ENCODE measurements at places on chromosomes 2 and 18.

DNA sequence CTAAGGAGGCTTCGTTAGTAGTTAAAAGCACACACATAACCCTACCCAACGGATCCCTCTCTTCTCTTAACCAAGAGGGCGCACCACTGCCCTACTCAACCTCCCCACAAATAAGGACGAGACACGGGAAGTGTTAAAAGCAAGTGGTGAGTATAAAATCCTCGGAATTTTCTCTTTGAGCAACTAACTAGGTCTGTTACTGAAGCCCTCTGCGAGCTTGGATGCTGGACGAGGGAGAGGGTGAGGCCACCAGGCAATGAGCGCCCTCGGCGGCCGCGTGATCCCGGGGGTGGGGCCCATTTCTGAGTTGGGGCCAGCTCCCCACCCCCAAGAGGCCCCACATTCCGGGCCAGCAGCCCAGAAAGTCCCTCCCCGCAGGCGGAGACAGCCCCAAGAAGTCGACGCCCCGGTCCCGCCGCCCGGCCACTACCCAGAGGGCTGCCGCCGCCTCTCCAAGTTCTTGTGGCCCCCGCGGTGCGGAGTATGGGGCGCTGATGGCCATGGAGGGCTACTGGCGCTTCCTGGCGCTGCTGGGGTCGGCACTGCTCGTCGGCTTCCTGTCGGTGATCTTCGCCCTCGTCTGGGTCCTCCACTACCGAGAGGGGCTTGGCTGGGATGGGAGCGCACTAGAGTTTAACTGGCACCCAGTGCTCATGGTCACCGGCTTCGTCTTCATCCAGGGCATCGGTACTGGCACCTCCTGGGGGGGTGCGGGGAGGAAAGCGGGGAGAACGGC lies at the start of gene CYBRD1:
TSS of gene CYBRD1 (plus strand) at position 423 of the 736 bp plus-strand sequence. CDS start at position 495, 72 bp downstream.
- peak; percentile 37 for DNase-seq

DNA sequence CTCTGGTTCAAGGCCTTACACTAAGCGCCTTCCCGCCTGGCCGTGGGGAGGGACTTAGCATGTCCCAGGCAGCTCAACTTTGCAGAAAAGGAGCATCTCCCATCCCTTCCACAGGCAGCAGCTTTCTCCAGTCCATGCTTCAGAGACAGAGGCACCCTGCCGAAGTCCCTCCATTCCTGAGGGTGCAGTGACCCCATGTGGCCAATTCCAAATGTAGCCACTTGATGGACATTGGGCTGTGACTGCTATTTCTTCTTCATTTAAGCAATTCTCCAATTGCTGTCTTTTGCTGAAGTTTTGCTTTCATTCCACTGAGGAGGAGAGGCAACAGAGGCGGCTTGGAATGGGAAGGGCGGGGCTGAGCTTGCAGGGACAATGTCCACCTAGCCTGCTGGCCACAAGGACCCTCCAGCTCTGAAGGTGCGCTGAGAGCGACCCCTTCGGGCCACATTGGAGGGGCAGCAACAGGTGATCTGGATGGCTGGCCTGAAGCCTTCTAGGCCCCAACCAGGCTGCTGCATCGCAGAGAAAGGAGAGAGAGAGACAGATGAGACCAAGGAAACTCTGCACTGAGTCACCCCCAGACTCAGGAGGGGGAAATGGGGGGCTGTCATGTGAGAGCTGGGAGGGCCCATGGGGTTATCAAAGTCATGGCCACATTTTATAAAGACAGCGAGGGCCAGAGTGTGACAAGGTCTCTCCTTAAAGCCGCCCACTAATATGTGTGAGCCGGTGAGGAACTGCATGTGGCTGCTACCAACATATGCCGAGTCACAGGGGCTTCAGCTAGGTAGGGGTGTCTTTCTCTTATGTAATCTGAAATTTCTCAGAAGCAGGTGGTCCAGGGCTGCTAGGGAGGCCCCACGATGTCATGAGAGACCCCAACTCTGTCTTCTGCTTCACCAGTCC lies 61.3 kb downstream of the LONRF2 start:
- no peak for DNase-seq

GRCh38 chr2:177180269-177181000 lies 32.2 kb upstream of the HNRNPA3 start:
- DNase-seq, result no peak

DNA sequence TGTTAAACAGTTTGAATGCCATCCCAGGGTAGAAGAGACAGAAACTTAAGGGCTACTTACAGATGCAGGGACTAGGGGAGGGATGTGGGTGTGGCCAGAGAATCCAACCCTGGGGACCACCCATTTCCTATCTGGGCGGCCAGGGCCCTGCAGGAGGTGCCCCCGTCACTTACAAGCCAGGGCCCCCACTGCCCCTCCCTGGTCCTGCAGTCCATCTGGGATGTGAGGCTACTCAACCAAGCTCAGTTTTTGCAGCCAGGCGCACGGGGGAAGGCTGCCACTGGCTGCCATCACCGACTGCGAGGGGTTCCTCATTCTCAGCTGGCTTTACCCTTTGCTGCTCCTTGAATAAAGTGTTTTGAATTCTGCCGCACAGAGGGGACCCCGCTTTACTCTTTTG lies 42.1 kb downstream of the RRM2 start:
- no peak for DNase-seq

GRCh38 chr2:192059266-192059665 lies 135.5 kb downstream of the TMEFF2 start:
- DNase-seq, result no peak

DNA sequence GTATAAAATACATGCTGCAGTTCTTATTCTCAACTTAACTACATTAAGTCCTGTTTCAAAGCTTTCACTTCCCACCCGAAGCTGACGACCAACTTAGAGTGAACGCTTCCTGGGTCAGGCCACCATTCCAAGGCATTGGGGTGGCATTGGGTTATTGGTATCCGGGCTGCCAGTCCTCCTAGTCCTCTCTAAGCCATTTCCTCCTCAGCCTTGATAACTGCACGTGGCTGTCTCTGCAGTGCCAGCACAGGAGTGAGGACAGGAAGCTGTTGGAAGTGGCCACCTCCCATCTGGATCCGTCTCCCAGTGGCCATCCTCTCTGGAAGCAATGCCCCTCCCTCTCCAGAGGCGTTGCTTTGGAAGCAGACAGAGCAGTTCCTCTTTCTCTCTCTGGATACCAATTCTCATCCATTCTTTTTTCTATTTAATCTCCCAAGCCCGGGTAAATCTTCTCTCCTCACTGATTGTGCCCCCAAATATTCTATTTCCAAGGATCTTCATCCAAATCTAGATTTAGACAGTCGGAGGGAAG lies 354.7 kb downstream of the EIPR1 start:
- DNase-seq, result no peak

DNA sequence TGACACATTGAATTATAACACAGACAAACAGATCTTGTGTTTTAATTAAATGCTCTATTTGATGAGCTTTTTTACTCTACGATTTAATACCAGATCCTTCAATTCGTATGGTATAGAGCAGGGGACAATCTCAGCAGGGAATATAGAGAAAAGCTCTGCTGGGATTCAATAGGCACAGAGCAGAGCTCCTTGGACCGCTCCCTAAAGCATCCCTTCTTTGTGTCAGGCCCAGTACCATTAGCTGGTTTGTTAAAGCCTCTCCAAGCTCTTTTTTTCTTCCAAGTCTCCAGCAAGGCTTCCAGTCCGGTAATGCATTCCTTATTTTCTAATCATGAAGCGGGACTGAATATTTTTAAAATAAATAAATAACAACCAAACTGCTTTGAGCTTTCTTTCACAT lies 466.0 kb downstream of the NR4A2 start:
- DNase-seq, result no peak

DNA sequence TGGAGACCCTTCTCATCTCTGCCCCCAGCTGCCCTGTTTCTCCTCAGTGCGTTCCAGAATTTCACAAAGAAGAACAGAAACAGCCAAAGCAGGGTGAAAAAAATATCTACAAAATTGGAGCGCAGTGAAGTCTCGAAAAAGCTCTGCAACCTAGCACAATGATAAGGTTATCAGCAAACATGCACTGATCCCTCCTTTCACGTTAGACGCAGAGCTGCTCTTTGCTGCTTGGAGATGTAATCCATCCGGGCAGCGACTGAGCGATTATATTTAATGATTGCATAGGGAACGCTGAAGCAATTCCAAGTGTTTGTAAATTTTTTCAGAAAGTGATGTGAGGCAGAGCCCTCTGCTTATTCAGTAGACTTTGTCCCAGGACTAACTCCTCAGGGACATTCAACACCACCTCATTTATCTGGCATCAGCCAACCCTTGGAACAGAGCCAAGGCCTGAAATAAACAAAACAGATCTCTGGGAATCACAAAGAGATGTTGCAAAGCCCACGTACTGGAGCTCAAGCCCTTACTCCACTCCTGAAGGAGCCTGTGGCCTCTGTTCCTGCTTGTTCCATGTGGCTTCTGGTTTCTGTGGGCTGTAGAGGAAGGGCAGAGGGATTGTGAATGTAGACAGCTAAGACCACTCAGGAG lies 172.6 kb upstream of the BCL2L11 start:
- no peak for DNase-seq

- DNase-seq, result no peak
Observed at GRCh38 chr2:7692657-7693161, 775.5 kb downstream of the RNF144A start.

- DNase-seq, result no peak
Observed at GRCh38 chr2:236078297-236079255, 89.6 kb downstream of the GBX2 start.

- no peak for DNase-seq
Observed at GRCh38 chr2:235521844-235522243, 28.0 kb downstream of the AGAP1 start.

GRCh38 chr2:160952464-160953254 lies 207.6 kb upstream of the TANK start:
- DNase-seq, result no peak

GRCh38 chr2:191479680-191480023 lies 198.3 kb upstream of the NABP1 start:
- DNase-seq, result no peak

GRCh38 chr2:168145426-168146310 lies 101.7 kb downstream of the STK39 start:
- no peak for DNase-seq

GRCh38 chr2:216201692-216202306 lies 92.7 kb downstream of the XRCC5 start:
- no peak for DNase-seq

- no peak for DNase-seq
Observed at GRCh38 chr2:147375073-147375472, 469.8 kb upstream of the ACVR2A start.

DNA sequence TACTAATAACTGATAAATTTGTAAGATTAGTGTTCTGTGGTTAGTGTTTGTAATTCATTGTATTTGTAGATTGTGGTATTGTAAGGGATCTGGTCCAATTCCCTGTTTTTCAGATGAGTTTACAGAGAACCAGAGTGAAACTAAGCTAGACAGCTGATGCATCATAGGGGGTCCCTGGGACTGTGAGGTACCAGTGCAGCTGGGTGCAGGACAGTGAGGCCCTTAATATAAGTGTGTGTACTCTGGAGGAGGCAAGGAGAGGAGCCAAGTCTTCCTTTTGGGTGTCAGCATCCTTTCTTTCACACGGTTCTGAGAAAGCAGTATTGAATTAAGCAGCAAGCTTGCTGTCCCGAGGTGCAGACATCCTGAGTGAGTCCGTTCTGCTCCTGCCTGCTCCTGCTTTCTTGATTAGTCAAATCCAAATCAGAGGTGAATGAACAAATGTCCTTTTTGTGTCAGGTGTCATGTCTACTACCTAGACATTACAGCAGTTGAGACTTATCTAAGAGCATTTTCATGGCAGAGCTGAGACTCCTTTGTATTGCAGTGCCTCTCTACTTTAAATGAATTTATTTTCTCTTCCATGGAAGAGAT lies 194.9 kb downstream of the MCFD2 start:
- DNase-seq, result no peak

DNA sequence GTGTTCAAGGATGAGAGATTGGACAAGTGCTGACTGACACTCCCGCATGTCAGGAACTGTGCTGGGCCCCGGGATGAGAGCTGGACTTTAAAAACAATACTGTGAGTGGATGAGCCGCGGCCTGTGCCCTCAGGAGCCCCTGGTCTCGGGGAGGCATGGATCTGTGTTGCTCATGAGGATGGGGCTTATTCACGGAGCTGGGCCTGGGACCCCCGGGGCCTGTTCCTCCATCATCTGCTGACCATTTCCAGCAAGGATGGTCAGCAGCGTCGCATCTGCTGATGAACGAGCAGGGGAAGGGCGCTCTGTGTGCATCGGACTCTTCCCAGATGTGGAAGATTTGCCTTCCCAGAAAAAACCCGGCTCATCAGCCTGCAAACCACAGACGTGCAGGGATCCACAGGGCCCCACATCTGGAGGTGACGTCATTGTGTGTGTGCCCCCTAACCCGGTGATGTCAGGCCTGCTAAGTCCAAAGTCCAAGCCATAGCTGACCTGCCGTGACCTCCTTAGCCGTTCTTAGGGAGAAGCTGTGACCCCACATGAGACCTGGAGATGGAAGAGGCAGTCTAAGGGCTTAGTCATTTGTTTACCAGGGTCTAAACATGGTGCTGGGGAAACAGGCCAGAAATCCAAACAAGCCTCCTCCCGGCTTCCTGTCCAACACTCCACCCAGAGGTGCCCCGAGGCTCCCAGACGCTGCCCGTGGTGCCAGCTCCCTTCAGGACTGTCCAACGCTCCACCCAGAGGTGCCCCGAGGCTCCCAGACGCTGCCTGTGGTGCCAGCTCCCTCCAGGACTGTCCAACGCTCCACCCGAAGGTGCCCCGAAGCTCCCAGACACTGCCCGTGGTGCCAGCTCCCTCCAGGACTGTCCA lies 143.9 kb downstream of the PXDN start:
- no peak for DNase-seq

GRCh38 chr2:140157816-140158215 lies 1377.6 kb upstream of the NXPH2 start:
- no peak for DNase-seq

- DNase-seq, result no peak
Observed at GRCh38 chr2:143942486-143942885, 577.4 kb downstream of the ZEB2 start.

DNA sequence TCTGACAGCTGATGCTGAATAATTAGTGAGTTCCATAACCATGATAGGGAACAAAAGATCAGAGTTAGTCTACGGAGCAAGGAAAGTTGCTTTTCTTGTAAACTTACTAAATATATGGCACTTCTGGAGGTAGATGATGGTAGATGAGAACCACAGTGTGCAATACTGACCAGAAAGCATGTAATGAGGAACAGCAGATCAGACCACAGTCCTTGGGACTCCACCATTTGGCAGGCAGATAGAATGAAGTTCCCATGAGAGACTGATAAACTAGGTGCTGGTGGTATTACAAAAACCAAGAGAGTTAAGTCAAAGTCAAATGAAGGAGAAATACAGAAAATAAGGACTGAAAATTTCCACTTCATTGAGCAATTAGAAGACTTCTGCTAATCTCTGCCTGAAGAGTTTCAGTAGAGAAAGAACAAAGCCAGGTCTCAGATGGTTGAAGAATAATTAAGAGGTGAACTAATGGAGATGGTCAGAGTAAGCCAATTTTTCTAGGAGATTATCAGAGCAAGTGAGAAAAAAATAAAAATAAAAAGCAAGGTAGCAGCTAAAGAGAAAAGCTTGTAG lies 10.4 kb downstream of the CERKL start:
- no peak for DNase-seq
